Mammary epithelial cell (primary cell): ENCODE measurements at places on chromosomes 12 and 14. TPM values are rescaled to one million over a fixed set of nuclear protein-coding genes. Genes with fewer than 3 reads are reported as not detected.
A peak's percentile ranks its signal among the peaks of the same experiment; 100 is the strongest.

Gene RAB3IP
- 22.3 TPM for total RNA-seq

Gene SINHCAF
- total RNA-seq = 78.2 and 105 TPM in 2 replicates

Gene ACOT6
- total RNA-seq = not detected in 2 replicates

DNA sequence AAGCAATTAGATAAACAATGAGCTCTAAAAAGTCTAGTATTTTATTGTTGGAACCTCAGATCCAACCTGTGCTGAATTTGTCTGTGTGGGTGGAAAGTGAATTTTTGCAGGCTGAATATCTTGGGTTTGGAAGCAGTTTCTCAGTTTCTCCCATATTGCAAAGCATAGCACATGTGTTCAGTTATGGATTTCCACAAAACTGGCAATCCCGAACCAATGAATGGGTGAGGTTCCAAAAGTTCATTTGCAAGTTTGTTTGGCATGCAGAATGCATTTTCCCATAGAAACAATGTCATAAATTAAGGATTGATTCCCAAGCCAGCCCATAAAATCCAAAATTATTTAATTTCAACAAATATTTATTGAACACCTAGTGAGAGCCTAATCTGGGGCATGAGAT, 43.4 kb downstream of the PLXNC1 start:
- no peak for DNase-seq

GRCh38 chr14:66649498-66649897, 141.6 kb downstream of the GPHN start:
- no peak for DNase-seq

Gene ASCL1
- total RNA-seq = not detected in 2 replicates

- no peak for DNase-seq
Measured at GRCh38 chr12:34335819-34336262, 313.5 kb downstream of the ALG10 start.

GRCh38 chr12:13066459-13066858, 22.3 kb downstream of the FAM234B start:
- no peak for DNase-seq

GRCh38 chr14:96078625-96079016, 39.5 kb downstream of the C14orf132 start:
- no peak for DNase-seq

DNA sequence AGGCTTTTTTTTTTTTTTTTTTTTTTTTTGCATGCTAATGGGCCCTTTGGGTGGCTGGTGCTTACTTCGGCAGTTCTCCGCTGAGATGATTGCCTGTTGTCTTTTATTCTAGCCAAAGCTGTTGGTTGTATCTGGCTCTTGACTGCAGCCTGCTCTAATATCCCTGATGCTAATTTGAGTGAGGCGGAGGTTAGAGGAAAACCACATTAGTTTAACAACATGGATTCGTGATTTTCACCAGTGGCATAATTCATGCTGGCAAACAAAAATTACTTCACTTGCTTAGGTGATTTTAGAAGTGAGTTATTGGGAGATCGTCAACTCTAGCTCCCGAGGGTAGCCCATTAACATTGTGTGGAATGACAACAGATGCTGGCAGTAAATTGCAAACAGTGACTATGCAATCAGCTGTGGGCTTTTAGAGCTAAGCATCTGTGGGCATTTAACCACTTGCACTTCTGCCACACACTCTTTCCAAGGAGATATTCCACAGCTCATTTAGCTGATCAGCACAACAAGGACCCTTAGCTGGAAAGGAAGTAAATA, 97.6 kb upstream of the ZDHHC17 start:
- no peak for DNase-seq

Gene TMEM179
- 0.68 TPM in 1 of 2 replicates, not detected in the other for total RNA-seq

GRCh38 chr12:1888923-1889322, 29.5 kb downstream of the CACNA2D4 start:
- DNase-seq = no peak

- DNase-seq = no peak
Measured at GRCh38 chr14:29851397-29851796, 76.2 kb downstream of the PRKD1 start.

Gene PPM1H
- 0.28 and 0.78 TPM in 2 replicates for total RNA-seq

GRCh38 chr14:90757452-90757851, 58.8 kb downstream of the TTC7B start:
- no peak for DNase-seq

DNA sequence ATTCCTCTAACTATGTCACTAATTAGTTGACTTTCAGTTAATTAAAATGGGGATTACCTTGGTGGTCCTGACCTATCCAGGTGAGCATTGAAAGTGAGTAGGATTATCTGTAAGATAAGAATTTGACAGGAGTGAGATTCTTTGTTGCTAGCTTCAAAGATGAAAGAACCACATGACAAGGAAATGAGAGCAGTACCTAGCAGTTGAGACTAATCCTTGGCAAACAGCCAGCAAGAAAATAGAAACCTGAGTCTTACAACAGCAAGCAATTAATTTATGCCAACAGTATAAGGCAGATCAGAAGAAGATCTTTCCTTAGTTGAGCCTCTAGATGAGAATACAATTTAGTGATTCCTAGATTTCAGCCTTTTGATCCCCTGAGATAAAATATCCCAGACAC, 1058.4 kb downstream of the LRFN5 start:
- DNase-seq = no peak

DNA sequence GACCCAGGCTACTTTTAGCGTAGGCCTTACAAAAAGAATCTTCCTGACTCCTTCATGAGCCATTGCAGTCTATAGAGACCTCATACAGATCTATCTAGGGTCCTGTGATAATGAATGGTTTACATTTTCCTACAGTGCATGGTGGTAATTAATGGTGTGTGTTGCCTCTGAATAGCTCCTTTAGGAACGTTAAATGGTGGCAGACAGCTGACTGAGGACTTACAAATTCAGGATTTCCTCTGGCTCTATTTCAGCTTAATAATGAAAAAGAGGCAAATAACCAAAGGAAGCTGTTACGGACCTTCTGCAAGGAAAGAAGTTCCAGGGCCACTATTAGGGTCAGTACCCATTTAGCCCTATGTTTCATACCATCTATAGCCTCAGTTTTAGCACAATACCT, 5.1 kb downstream of the IKBIP start:
- no peak for DNase-seq

GRCh38 chr12:50055831-50056638, 1.4 kb upstream of the ASIC1 start:
- peak; percentile 52 for DNase-seq

GRCh38 chr12:72272091-72272661, at the start of gene TRHDE:
TSS of gene TRHDE (plus strand) at chr12:72272370. CDS start at chr12:72272644, 274 bp downstream.
- DNase-seq = peak; percentile 64

- DNase-seq = no peak
Measured at GRCh38 chr12:123231931-123232330, 1.0 kb downstream of the MPHOSPH9 start.

DNA sequence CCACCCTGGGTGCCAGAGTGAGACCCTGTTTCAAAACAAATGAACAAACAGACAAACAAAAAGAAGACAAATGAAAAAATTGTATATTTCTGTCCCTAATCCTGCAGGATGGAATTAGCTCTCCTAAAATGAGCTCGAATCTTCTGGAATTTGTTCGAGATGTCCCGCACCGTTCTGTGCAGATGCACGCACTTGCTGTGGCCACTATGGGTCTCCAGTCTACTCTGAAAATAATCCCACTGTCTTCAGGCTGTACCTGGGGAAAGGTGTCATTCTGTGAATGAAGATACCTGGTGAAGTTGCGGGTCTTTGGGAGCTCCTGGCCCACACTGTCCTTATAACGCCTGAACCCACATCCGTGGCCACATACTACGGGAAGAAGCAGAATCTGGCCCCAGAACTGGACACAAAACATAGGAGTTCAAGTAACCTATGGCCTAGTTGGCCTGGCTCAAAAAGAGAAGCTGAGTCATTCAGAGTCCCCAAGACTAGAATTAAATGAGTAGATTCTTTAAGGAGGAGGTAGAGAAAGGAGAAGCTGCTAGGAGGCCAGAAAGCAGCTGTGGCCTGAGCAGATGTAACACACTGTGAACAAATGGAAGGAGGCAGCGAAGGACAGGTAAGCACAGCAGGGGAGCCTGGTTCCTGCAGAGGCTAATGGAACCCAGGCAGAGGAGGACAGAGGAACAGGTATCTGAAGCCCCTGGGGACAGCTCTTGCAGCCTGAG, 108.6 kb downstream of the FOXN3 start:
- no peak for DNase-seq

- DNase-seq = peak; percentile 21
Measured at GRCh38 chr12:82082501-82082900, 275.7 kb downstream of the CCDC59 start.

Gene KLHDC1
- total RNA-seq = 0.52 and 0.94 TPM in 2 replicates

DNA sequence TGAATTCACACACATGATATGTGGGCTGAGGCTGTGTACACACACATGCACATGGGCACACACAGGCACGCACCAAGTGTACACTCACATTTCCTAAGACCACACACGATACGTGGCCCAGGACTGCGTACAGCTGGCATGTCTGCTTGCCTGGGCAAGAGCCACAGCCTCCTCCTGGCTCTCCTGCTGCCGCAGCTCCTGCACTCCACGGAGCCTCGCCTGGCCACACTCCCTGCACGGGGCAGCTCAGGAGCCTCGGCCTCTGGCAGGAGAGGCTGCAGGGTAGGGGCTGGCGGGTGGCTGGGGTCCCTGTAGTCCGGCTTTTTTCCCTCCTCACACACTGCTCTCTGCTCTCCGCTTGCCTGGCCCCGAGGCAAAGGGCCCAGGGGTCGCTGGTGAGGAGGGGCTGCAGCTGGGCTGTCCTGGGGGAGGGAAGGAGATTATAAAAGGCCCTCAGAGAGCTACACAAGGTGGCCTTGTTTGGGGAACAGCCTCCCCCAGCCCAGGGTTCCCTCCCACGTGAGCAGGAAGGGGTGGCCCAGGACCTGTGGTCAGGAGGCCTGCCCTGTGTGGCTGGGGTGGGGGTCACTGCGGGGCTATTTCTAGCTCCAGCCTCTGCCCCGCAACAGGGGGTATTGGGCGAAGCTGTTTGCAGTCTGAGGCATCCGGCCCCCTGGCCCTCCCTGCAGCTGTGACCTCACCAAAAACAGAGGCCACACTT, 89.0 kb upstream of the SFSWAP start:
- no peak for DNase-seq

Gene HRK
- total RNA-seq = 0.17 TPM

DNA sequence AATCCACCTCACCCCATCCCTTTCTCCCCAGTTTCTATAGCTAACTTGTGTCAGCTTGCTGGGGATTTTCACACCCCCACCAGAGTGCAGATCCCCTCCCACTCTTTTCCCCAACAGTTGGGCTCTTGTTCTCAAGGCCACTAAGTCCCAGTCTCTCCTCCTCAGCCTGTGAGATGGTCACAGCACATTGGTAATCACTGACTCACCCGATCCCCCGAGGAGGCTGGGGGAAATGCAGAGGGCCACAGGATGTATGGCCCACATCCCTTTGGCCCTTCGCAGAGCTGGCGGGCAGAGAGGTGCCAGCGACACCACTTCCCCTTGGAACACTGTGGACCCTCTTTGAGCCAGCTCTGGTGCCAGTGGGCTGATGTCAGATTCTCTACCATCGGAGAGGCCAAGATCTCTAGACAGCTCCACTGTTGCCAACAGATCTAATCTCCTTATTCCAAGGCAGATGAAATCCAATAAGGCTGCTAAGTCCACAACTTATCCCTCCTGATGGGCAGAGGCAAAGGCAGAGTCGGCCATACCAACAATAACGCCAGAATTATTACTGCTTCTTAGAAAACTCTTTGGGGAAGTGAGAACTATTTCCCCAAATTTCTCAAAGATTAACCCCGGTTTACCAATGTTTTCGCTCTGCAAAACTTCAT, 1.6 kb downstream of the FMNL3 start:
- peak; percentile 79 for DNase-seq

Gene FGD6
- 55.6 and 57.0 TPM in 2 replicates for total RNA-seq

Gene KERA
- not detected for total RNA-seq

DNA sequence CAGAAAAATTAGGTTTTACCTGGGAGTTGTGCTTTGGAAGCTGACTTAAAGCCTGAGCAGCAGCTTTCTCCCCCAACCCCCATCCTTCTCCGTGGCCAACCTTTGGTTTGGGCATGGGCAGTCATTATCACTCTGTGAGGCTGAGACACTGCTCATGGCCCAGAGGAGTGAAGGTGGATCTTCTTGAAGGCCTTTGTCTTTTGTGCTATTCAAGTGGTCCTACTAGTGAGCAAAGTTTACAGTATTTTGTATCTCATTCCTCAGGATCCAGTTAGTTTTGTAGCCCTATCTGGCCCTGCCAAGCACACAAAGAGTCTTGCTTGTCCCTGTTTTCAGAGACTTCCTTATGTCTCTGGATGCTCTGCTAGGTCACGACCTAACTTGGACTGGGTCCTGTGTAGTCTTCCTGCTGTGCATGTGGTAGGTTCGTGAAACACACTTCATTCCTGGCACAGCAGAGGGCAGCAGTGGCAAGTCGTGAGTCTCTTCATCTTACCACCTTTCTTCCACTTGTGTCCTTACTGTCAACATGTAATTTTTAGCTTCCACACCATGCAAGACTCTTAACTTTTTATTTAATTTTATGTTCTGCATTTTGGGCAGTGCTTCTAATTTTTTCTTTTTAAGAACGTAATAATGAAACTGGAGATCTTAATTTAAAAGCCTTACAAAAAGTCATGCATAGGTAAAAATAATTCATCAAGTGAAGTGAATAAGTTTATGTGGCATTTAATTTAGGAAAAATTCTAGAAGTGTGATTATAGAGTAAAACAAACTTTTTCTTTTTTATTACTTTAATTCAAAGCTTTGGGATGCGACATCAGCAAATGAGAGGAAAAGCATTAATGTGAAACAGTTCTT, 53.7 kb downstream of the APAF1 start:
- peak; percentile 44 for DNase-seq

Gene TAPBPL
- 4.0 TPM for total RNA-seq

Gene SERPINA9
- 0.19 and 0.21 TPM in 2 replicates for total RNA-seq

DNA sequence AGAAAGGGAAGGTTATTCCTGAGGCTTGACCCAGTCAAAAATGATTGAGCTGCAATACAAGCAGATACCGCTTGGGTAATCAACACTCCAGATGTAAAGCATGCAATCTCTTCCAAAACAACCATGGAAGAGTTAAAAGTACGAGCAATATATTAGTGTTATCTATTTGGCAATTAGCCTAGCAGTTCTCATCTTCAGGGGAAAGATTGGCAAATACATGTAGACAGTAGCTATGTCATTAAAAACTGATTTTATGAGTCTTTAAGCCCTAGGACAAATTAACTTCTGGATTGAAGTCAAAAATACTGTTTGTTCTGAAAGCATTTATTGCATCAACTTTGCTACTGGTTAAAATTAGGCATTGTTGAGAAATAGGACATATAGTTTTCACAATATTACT, 9.3 kb upstream of the GYS2 start:
- no peak for DNase-seq

GRCh38 chr14:48616931-48617330, 941.5 kb upstream of the MDGA2 start:
- DNase-seq = no peak

Gene INHBC
- not detected for total RNA-seq

DNA sequence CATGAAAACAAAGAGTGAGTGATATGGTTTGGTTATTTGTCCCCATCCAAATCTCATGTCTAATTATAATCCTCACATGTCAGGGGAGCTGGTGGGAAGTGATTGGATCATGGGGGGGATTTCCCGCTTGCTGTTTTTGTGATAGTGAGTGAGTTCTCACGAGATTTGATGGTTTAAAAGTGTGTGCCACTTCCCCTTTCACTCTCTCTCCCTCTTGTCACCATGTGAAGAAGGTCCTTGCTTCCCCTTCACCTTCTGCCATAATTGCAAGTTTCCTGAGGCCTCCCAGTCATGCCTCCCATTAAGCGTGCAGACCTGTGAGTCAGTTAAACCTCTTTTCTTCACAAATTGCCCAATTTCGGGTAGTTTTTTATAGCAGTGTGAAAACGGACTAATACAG, 2.1 kb upstream of the ATXN7L3B start:
- no peak for DNase-seq
